ENCODE measurements at places on chromosomes 3 and 15.

DNA sequence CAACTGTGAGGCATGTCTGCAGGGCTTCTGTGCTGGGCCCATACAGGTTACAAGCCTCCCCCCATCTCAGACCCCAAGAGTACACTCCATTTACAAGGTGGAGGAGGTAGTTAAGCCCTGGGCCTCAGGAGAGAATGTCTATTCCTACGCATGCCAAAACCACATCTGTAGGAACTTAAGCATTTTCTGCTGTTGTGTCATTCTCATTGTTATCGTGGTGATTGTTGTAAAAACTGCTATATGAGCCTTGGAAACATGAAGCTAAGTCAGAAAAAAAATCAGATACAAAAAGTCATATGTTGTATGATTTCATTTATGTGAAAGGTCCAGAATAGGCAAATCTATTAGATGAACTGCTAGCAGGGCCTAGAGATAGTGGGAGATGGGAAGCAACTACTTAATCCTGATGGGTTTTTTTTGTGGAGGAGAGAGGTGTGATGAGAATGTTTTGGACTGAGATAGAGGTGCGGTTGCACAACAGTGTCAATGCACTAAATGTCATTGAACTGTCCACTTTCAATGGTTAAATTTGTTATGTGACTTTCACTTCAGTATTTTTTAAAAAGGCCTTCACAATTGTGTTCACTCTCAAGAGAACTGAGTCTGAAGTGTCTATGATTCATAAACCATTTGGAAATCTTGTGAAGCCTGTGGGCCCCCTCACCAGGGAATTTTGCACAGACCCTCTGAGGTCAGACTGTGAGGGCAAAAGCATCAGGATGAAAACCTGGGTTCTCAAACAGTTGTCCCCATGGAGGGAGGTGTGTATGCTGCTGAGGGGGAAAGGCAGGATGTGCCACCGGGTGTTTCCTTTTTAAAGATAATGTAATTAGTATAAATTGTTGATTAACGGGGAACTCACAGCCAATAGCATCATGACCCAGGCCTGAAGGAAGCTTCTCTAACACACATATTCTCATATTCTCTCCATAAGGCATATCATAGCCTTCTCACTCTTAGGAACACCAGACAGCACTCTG is 3.2 kb downstream of the RTP3 start:
- DNase-seq, result no peak

- DNase-seq, result no peak
Observed at GRCh38 chr15:57640930-57641682, 49.4 kb downstream of the MYZAP start.

DNA sequence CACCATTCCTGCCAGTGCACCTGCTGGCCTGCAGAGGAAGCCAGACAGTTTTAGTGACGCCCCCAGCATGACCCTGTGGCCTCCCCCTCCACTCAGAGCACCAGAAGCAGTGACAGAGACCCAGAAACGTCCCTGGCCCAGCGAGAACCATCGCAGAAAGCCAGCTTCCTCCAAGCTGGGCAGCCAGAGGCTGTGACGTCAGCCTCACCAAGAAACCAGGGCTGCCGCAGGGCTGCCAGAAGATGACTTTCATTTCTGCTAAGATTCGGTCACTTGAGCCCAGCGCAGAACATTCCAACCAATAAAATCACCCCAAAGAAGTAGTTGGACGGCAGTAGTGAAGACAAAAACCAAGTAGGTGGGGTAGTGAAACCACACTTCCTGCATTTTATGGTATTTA is 29.6 kb upstream of the RPL32 start:
- DNase-seq, result no peak

DNA sequence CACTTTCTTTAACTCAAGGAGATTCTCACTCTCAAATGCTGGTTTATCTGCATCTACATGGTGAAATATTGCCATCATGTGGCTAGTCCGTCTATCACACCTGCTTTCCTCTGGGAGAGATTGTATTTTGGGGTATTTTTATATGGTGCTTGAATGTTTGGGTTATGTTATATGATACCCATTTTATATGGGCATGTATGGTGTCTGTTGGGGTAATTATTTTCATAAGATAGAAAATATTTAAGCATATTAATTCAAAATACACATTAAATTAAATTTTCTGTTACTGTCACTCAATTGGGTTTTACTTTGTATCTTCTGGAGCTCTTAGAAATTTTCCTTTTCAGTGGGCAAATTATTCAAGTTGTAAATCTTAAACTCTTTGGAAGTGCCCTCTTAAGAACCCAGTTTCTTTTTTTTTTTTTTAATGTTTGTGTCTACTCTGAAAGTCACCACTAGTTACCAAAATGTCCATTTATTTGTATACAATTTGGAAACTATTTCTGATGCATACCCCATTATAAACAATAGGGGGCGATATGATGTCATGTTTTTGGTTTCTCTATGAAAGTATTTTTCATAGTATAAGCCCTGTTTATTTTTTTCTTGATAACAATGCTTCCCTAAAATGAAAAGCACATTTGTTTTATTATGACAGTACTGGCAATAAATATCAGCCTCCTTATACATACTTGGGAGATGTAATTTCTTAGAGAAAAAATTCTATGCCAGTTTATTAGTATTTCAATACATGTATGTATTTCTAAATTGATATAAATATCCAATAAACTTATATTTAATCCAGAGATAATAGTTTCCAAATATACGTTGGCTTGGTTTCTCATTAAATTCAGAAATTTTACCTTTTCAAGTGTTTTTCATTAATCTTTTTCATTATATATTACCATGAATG is 36.1 kb upstream of the PLSCR5 start:
- peak; percentile 24 for DNase-seq

DNA sequence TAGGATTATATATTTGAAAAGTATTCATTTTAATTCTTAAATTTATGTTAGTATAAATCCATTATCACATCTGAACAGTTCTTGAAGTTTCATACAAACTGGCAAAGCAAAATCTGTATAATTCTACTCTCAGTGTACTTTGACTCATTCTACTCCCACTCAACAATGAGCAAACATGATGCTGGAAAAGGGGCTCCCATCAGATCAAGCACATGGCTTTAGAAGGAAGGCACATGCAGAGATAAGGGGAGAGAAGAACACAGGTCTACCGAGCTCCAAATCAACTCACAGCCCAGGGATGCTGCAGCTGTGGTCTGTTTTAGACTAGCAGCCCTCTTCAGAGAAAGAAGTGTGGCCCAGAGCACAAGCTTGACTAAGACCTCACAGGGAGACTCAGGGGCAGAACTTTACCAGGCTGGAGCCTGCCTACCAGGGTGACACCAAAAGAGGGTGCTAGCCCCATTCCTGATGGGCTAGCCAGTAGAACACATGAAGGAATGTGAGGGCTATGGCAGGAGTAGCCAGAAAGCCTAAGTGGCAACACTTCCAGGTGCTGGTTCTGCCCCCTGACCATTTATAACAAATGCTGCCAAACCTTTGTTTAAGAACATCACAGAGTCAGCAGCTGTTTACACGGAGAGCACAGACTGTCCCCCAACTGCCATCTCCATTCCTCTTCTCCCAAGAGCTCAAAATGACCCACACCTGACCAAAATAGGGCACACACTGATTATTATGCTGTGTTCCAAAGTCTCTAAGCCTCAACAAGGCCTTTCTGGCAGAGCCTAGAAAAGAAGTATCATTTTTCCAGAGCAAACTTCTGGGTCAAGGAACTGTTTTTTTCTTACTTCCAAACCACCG is 19.5 kb downstream of the SEC22C start:
- DNase-seq, result no peak

- no peak for DNase-seq
Observed at GRCh38 chr3:189812806-189813465, 181.7 kb downstream of the TP63 start.

DNA sequence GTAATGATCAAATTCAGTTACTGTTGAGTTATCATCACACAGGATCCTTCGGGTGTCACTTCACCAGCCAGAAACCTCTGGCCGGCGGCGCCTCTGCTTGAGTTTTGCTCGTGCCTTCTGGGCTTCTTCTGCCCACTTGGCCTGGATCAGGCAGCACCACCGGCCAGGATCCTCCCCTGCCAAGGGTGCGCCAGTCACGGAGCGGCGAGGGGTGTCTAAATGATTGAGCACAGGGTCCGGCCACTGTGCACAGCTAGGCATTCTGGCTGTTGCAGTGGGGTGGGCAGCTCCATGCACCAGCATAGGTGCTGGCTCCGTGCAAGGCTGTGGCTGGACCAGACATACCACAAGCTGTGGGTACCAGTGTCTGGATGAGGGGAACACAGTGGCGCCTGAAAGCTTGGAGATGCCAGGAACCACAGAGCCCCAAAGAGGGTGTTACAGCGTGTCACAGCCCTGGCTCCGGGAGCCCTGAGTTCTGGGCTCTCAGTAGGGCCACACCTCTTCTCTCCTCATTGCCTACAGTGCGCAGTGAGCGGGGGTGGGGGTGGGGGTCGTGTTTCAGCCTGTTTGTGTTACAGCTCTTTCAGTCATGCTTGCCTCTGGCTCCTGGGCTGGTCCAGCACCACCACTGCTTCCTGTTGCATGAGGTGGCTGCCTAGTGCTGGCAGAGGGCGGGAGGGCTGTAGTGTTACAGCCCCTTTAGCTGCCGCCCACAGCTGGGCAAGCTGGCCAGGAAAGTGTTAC is 169.4 kb downstream of the FNDC3B start:
- DNase-seq, result peak; percentile 42

GRCh38 chr3:152277198-152277597 is 8.5 kb downstream of the MBNL1 start:
- DNase-seq, result no peak

DNA sequence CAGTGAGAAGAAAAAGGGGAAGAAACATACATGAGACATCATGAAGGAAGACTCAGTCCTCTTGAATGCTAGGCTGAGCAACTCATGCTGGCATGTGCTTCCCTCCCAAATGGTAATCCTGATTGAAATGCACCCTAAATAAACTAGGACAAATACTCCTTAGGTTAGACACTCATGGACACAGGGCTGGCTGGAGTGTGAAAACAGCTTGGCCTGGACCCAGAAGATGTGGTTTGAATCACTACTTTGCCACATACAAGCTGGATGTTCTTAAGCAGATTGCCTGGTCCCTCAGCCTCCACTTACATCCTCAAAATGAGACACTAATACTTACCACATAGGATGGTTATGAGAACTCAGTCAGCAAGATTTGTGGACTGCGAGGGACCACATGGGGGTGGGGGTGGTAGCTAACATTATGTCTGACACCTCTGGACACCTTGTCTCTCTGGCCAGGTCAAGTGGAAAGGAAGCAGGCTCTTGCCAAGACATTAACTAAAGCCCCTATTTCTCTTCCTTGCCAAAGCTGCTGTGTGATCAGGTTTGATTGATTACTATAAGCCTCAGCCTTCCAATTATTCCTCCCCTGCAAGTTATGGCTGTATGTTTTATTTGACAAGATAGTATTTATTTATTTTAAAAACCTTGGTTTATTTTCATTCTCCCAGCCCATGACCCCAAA is 138.9 kb upstream of the SLC7A14 start:
- no peak for DNase-seq

- no peak for DNase-seq
Observed at GRCh38 chr15:39583596-39584265, 2.9 kb downstream of the THBS1 start.

- DNase-seq, result no peak
Observed at GRCh38 chr3:134366928-134367811, 7.1 kb downstream of the AMOTL2 start.

DNA sequence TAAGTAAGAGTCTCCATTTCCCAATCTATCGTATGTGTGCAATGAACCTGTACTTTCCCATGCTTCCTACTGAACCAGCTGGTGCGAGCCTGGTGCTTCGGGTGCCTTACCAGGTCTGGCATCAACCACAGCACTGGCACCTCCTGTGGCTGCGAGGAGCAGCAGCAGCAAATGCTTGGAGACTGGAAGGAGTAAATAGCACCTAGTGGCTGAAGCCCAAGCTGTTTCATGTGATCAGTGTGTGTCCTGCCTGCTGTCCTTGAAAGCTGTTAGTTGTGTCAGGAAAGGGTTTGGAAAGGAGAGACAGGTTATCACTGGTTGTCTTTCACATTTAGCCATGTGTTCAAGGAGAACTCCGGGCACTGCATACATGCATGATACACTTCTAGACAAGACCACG is 31.8 kb downstream of the PCOLCE2 start:
- DNase-seq, result no peak

DNA sequence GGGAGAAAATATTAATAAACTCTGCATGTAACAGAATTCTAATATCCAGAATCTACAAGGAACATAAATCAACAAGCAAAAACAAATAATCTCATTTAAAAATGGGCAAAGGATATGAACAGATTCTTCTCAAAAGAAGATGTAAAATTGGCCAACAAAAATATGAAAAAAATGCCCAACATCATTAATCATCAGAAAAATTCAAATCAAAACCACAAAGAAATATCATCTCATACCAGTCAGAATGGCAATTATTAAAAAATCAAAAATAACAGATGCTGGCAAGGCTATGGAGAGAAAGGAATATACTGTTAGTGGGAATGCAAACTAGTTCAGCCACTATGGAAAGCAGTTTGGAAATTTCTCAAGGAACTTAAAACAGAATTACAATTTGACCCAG is 150.7 kb upstream of the TRIM42 start:
- DNase-seq, result no peak

DNA sequence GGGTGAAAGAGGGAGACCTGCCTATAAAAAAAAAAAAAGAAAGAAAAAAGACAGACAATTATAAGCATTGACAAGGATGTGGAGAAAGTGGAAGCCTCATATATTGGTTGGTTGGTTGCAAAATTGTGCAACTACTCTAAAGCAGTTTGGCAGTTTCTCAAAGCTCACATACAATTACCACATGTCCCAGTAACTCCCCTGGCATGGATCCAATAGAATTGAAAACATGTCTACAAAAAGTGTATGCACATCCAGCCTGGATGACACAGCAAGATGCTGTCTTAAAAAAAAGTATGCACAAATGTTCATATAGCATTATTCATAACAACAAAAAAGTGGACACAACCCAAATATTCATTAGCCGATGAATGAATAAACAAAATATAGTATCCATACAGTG is 19.5 kb downstream of the SETMAR start:
- DNase-seq, result no peak
